ENCODE measurements at places on chromosomes 3 and 15.

- DNase-seq, result no peak
These were observed 36.2 kb upstream of the FLNB start for GRCh38 chr3:57971975-57972374.

GRCh38 chr3:171480526-171480925 lies 20.3 kb upstream of the TNIK start:
- no peak for DNase-seq

DNA sequence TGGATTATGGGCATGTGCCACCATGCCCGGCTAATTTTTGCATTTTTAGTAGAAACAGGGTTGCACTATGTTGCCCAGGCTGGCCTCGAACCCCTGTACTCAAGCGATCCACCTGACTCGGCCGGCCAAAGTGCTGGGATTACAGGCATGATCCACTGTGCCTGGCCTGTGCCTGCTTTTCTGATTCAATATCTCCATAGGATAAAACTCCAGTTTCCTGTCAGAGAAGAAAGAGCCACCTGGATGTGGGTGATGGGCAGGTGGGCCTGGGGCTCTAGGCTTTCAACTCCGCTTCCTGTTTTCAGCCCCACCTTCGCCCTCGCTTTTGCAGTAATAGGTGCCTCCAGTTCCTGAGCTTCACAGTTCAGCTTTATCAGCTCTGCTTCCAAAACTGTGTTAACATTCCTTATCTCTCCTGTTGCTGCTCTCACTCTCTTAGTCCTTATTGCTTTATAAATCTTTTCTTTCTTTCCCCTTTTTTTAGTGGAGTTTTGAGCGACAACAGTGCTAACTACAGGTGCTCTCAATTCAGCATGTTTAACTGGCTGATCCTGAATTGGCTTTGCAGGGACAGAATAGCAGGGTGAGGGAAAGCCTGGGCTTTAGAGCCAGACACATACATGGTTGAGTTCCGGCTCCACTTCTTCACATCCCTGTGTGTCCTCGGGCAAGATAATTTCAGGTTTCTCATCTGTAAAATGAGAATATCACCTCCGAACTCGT lies 21.1 kb upstream of the PDE8A start:
- no peak for DNase-seq

DNA sequence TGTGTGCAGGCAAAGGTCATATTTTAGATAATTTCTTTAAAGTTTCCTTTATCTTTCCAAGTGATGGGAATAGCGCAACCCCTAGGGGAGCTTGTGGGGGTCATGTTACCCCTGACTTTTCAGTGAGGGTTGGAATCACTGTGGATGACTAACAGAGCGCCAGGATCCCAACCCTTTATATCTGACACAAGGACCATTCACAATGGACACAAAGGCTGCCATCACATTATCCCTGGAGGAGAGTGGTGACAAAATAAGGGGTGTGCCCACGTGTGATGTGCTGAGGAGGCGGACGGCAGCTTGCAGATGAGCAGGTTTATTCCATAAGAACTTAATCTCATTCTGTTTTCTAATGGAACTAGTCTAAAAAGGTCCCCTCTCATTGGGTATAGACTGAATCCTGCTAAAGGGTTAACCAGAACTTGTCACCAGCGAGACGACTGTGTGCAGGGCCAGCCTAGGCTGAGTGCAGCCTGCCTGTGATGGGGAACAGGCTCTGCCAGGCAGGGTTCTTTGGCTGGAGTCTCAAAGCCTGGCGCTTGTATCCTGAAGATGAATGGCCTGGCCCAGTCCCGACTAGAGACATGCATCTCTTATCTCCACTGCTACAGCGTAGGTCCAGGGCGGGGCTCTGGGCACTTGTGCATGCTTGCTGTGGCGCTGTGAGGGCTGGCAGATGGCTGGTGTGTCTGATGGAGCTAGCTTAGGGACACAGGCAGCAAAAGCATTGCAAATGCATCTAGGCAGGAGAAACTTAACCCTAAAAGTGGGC lies 50.2 kb downstream of the CHDH start:
- no peak for DNase-seq

DNA sequence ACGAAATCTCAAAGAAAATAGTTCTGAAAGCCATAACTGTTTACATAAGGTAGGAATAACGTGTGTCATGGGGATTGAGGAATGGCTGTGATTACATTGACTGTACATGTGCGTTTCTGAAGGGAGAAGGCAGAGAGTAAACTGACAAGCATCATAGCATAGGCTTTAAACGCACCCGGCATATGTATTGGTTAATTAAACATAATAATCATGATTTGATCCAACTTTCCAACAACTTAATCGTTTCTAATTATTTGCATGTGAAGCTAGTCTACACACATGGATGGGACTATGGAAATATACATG lies 3.3 kb downstream of the TMEM108 start:
- no peak for DNase-seq

All from Kasumi-1 (cell line).